Left cardiac atrium (tissue), 4 donors: ENCODE measurements at places on chromosomes 11 and 22.

GRCh38 chr22:29464581-29464980 lies 15.4 kb upstream of the NEFH start:
- DNase-seq = no peak

DNA sequence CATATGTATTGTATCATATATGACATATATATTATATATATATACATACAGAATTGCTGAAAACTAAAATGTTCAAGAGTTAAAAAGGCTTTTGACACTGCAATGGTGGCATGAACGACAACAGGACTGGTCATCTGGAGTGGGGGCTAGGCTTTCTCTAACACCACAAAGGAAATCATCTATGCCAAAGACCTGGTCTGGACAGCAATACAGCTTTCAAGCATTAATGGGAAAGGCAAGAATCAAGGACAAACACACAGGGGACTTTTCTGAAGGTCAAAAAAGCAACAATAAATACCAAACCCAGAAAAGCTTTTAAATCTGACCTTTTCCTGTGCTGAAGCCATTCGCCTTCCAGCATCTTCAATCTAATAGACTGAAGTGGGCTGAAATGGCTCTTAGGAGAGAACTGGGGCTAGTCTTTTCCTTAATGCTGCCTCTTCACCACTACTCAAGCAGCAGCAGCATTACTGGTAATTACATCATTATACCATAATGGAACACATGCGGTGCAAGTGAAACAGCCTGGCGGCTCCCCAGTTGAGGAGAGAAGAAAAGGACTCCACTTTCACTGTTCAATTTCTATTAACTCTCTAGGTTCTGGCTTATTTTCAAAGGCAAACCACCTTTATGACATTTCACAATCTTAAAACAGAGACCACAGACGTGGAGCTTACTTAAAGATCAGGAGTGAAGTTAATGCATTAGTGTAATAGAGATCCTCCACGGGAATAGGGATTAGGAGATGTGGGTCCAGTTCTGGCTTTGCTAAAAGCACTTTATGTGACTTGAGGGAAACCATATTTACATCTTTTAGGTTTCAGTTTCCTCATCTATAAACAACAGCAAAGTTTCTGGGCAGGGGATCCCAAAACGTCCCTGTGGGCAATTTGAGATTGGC lies 63.0 kb downstream of the GAB2 start:
- DNase-seq = no peak

DNA sequence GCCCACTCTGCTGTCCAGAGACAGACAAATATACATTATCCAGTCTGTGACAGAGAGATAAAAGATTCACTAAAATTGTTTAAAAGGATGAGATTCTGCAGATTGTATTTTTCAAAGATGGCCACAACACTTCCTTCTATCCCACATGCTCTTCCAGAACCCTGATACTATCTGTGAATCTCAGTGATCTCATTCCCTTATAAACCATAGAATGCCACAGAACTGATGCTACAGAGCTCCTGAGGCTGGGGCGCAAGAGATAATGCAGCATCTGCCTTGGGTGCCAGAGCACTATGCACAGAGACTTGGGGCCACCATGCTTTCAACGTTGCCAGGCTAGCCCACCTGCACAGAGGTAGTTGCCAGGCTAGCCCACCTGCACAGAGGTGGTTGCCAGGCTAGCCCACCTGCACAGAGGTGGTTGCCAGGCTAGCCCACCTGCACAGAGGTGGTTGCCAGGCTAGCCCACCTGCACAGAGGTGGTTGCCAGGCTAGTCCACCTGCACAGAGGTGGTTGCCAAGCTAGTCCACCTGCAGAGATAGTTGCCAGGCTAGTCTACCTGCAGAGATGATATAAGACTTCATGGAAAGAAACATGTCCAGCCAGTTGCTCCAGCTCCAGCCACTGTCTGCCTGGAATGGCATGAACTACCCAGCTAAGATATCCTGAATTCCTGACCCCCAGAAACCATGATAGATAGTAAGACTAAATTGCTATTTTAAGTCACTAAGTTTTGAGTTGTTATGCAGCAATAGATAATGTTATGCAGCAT lies 17.6 kb upstream of the SEPTIN5 start:
- DNase-seq = no peak

- DNase-seq = peak; percentile 57
Observed at GRCh38 chr11:128694618-128695481, 978 bp downstream of the FLI1 start.
